Effector CD4-positive, alpha-beta T cell (primary cell): ENCODE measurements at places on chromosomes 1 and 21.

GRCh38 chr1:201153474-201154388 lies 543 bp downstream of the TMEM9 start:
- no peak for DNase-seq

DNA sequence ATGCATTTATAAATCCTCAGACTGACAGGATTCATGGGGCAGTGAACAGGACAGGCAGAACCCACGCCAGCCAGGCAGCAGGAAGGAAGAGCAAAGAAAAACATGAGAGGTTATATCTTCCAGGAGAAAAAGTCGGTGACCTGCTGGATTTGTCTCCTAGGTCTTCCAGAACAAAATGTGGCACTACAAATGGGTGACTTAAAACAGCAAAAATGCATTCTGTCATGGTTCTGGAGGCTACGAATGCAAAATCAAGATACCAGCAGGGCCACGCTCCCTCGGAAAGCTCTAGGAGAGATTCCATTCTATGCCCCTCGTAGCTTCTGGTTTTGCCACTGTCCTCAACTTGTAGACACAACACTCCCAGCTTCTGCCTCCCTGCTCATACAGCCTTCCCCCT lies 63.4 kb downstream of the PSMG1 start:
- no peak for DNase-seq

- no peak for DNase-seq
Measured at GRCh38 chr1:98402860-98403259, 258.7 kb upstream of the SNX7 start.

- no peak for DNase-seq
Measured at GRCh38 chr21:27715131-27715530, 748.2 kb upstream of the ADAMTS5 start.

- no peak for DNase-seq
Measured at GRCh38 chr1:206774093-206774492, 1.8 kb upstream of the IL10 start.

GRCh38 chr1:82452096-82452495 lies 651.4 kb downstream of the ADGRL2 start:
- DNase-seq = no peak

GRCh38 chr1:68959461-68960030 lies 462.7 kb upstream of the DEPDC1 start:
- no peak for DNase-seq

GRCh38 chr1:165052936-165053335 lies 303.6 kb downstream of the LMX1A start:
- no peak for DNase-seq

GRCh38 chr1:44679468-44679867 lies 5.0 kb downstream of the ARMH1 start:
- no peak for DNase-seq

- no peak for DNase-seq
Measured at GRCh38 chr1:198449727-198450433, 90.6 kb downstream of the ATP6V1G3 start.

- no peak for DNase-seq
Measured at GRCh38 chr1:6075748-6076147, 30.1 kb downstream of the KCNAB2 start.

DNA sequence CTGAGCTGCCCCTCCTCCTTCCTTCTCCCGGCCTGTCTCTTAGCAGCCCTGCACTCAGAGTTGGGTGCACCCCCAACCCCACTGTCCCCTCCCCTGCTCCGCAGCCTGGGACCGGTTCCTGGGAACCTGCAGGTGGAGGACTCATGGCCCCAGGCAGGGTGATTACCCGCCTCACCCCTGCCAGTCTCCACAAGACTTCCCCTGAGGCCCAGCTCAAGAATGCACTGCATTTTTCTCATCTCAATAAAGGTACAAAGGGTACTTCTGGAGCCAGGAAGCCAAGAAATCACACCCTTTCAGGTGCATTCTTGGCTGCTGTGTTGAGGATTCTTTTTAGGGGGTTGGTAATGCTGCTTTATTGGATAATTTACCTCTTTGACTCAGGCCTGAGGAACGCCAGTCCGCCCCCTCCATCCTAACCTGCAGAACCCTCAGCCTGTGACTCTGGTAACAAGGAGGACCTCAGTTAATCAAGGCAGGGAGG lies 126.3 kb upstream of the TMPRSS2 start:
- DNase-seq = no peak

DNA sequence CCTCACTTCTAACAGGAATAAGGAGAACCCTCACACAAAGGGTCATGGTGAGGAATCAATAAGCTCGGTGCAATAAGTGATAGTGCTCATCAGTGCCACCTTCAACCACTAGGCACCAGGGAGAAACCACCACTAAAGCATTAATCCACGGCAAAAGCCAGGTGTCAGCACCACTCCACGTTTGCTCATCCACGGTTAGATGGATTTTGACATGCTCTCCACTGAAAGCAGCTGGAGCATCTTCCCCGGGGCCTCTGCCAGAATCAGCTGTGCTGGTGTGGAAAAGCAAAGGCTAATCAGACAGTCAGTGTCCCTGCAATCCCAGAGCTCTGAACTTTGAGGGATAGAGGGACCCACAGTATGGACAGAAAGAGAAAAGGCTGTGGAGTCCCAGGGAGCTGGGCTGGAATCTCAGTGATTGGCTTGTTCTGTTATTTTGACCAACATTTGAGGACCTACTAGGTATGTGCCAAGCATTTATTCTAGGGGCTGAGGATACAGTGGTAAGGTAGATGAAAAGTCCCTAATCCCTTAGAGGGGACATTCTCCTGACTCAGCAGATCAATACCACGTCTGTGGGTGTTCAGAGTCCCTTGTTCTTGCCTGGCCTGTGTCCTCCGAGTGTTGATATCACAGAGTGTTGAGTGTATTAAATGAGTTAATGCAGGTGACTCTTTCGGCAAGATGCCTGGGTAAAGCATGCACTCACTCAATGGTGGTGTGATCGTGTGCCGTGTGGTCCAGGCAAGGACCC lies 41.3 kb downstream of the FHAD1 start:
- DNase-seq = no peak

DNA sequence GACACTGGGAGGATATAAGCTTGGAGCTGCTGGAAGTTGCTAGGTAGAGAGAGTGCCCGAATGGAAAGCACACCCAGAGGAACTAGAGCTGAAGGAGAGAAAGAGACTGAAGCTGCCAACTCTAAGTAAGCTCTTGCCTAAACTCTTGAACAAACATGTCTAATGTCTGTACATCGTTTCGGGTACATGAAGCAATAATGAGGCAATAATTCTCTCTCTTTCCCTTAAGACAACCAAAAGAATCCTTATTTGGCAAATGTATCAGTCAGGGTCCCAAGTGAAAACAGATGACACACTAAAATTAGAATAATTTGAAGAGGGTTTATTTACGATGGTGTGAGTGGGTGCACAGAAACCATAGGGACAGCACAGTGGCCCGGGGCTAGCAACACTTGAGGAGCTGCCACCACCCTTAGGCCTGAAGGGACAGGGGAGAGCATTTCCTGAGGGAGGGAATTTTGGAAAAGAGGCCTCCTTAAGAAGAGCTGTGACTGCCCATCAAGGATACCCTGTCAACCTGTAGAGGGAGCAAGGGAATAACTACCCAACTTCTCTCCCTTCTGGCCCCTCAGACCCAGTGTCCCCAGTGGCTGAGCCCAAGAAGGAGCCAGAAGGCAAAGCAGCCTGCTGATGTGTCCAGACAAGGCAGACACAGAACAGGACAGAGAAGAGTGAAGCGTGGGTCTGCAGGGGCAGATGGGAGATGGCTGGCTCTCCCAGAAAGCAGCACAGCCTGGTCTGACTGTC lies 36.1 kb upstream of the KHDRBS1 start:
- no peak for DNase-seq

- DNase-seq = no peak
Measured at GRCh38 chr1:213602796-213603486, 384.8 kb upstream of the PROX1 start.

- DNase-seq = no peak
Measured at GRCh38 chr1:21668232-21668950, 766 bp downstream of the RAP1GAP start.

DNA sequence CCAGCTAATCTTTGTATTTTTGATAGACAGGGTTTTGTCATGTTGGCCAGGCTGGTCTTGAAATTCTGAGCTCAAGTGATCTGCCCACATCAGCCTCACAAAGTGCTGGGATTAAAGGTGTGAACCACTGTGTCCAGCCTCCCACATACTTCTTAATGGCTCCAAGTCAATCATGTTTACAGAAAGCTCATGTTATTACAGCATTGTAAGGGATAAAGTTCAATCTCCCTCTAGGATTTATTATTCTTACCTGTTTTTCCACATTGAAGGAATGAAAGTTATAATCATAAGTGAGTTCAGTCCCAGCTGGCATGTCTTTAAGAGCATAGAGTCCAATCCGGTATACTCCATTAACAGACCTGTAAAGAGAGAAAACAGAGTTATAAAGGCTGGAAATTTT lies 39.4 kb downstream of the RUSC1 start:
- DNase-seq = no peak

DNA sequence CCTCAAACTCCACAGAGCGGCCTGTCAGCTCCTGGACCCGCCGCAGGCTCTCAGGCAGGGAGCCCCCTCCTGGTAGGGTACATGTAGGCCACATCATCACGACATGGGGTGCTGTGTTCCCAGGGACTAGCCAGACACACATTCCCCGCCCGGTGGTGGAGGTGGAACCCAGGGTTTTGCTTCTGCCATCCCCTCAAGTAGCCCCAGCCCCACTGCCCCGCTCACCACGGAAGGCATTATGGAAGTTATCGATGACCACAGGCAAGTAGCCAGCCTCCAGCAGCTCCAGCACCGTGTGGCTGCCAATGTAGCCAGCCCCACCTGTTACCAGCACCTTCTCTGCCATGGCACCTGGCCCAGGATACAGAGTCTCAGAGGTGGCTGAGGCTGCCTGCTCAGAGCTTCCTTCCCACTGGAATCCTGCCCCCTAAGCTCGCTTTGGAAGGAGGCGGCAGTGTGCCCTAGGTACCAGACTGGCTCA lies 1.9 kb downstream of the GALE start:
- no peak for DNase-seq

DNA sequence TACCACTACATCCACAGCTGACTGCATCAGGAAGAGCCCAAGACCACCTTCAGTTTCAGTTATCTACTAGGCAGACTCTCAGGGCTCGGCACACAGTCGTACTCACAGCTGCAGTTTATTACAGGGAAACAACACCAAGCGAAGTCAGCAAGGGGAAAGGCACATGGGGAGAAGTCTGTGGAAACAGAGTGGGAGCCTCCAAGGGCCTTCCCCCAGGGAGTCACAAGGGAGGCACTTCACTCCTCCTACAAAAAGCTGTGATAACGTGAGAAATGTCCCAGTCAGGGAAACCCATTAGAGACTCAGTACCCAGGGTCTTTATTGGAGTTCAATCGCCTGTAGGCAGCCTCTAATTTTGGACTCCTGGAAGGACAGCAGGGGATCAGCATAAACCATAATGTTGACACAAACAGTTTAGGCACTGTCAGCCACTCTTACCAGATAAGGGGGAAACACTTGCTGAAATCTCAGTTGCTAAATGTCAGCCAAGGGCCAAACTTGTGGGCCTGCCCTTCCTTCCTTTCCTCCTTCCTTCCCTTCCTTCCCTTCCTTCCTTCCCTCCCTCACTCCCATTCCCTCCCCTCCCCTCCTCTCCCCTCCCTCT lies 444.0 kb downstream of the SMYD3 start:
- no peak for DNase-seq

DNA sequence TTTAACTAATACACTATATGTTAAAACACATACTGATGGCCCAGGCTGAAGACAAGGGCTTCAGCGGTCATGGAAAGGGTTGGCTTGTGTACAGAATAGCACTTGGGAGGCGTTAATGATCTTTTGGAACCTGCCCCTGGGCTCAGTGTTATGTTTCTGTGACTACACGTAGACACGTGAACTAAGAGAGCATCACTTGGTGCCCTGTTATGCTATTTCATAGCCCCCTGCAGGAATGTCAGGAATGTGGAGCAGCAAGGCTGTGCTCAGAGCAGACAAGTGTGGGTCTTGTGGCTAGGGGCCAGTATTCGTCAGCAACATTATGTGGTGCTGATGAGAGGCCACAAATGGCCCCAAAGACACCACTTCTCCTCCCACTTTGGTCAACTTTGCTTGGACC lies 132.4 kb downstream of the MAP3K21 start:
- no peak for DNase-seq

GRCh38 chr1:211944733-211945500 lies 90.4 kb downstream of the INTS7 start:
- DNase-seq = no peak

GRCh38 chr1:61152469-61153105 lies 70.2 kb downstream of the NFIA start:
- DNase-seq = no peak

DNA sequence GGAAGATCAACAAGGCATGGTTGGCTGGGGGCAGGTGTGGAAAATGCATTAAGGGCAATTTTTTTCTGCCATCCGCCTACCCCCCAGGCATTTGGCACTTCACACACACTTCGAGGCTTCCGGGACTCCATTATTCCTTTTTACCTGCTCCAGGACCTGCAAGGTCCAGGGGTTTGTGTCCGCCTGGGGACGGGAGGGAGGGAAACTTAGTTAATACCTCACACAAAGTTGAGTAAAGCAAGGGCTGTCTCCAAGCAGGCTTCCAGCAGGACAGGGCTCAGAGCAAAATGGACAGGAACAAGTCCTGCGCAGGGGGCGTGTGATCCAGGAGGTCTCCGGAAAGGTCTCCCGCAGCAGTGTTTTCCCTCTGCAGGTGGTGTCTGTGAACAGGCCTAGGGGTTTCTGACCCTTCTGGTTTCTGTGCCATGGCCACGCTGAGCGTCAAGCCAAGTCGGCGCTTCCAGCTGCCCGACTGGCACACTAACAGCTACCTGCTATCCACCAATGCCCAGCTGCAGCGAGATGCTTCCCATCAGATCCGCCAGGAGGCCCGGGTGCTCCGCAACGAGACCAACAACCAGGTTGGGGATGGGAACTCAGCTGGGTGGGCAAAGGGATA lies 712 bp downstream of the TEKT2 start:
- DNase-seq = no peak

DNA sequence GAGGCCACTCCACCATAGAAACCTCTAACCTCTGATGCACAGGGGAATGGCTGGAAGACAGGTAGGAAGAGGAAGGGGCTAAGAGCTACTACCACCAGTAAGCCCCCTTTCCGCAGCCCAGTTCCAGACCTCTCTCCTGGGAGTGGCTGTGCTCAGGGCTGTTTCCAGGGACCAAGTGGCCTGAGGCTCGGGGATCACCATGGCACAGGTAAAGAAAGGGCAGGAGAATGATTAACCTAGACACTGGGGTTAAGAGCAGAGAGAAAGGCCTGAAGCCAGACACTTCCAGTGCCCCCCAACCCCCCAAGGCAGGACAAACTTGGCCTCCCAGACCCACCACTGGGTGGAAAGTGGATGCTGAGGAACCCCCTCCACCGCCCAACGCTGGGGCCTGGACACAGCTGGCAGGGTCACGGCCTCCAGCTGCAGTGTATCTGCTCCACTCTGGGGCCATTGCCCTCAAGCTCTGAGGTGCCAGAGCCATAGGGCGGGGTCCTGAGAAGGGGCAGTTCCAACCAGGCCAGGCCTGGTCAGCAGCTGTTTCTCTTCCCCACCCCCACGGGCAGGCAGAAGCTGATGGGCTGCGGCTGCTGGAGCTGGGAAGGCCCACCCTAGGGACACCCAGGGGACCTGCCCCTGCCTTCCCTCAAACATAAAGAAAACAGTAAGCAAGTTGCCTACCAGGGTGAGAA lies 2.6 kb downstream of the TAGLN2 start:
- DNase-seq = no peak
